ENCODE measurements at places on chromosomes 2 and 18. TPM values are rescaled to one million over a fixed set of nuclear protein-coding genes. Genes with fewer than 3 reads are reported as not detected.

GRCh38 chr18:13615432-13615861 lies 110.9 kb downstream of the FAM210A start:
- no peak for DNase-seq

- DNase-seq: no peak
Measured at GRCh38 chr2:67256892-67257291, 140.2 kb upstream of the ETAA1 start.

GRCh38 chr2:174013315-174013751 lies 48.2 kb upstream of the SP3 start:
- DNase-seq: no peak

The UNC80 gene
- 34.8 TPM for total RNA-seq

- DNase-seq: no peak
Measured at GRCh38 chr2:213166109-213166508, 14.7 kb upstream of the IKZF2 start.

DNA sequence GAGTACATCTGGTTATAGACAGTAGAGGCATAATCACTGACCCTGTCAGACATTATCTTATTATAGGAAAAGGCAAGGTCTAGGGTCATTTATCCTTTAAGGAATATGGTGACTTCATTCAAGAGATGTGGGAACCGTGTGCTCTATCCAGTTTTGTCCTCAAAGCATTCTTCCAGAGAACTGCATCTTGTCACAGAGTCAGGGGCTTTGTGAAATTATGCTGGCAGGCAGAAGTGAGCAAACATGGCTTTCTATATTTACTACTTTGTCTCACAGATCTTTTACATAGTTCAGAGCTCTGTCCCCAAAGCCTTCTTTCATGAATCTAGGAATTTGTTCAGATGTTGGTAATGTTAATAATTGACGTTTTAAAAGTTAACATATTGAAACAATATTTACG lies 177.4 kb downstream of the ASXL3 start:
- DNase-seq: no peak

The NEU2 gene
- total RNA-seq: not detected

DNA sequence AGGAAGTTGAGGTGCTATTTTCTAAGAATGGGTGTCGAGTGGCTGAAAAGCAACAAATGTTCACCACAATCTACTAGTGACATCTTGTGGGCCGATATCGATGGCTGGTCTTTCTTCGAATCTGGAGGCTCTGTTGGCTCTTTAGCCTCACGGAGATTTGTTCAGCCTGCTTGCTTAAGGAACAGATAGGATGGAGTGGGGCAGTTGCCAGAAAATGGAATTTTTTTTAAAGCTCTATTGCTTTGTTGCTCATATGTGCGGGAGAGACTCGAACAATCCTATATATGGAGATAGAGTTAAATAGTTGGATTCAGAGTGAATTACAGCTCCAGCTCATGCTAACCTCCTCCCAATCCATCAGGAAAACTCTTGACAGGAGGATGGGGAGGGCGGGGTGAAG lies 70.9 kb upstream of the LYPD6B start:
- DNase-seq: no peak

The TWIST2 gene
- total RNA-seq: 1.3 TPM

DNA sequence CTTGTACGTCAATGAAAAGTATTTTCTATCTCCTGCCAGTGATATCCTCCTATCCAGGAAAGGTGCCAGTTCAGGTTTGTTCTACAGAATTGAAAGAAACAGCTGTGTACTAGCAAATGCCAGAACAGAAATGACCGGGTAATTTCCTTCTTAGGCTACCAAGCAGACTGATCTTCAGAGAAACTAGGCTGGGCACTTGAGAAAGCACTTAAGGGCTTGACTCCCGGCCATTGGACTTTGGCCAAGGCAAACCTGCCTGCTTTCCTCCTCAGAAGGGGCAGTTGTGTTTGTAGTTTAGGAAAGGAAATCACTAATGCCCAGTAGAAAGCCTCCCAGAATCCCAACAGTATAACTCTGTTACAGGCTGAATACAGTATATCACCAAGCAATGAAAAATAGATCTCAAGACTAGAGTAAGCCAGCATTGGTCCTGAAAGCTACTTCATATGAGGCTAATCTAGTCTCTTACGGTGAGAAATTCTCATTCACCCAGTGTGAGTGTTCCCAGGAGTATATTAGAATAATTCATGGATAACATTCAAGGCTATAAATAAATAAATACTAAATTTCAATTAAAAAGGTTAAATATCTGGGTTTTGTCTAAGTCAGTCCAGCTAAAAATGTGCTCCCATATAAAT lies 43.0 kb upstream of the COL5A2 start:
- DNase-seq: no peak

All from cerebellum (tissue), 4 donors.